Stimulated activated CD8-positive, alpha-beta memory T cell treated with anti-CD3 and anti-CD28 coated beads, Interleukin-7, amount 100 ng/mL, for 1 hour (primary cell): ENCODE measurements at places on chromosomes 11 and 22.

DNA sequence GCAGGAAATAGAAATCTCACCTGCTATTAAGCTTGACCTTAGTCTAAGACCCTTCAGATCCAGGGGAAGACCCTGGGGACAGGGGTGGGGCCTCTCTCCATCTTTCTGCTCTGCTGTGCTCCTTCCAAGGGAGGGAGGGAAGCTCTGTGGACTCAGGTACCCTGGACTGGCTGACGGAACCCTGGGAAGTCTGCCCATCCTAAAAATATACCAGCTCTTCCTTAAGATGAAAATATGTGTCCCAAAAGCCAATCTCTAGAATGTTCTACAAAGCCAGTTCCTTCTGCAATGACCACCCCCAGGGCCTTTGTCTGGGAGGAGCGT is 73.7 kb downstream of the RTL6 start:
- DNase-seq, result no peak

DNA sequence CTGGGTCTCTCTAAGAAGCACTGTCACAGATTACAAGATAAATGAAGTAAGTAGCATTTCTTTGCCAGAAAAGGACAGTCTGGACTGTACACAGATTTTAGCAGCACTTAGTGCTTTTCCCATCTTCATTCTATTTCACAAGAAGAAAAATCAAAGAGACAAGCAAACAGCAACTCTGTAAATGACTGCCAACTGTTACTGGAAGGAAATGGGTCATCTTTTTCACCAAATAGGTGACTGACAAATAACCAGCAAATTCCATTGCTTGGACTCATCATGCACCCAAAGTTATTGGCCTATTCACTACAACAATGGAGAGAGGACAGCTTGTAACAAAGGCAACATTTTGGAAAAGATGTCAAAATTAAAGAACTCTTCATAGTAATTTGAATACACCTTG is 28.9 kb upstream of the CARD18 start:
- no peak for DNase-seq

GRCh38 chr11:71201231-71201630 is 51.1 kb downstream of the SHANK2 start:
- no peak for DNase-seq

- DNase-seq, result no peak
Observed at GRCh38 chr11:101444851-101445250, 139.0 kb downstream of the TRPC6 start.

DNA sequence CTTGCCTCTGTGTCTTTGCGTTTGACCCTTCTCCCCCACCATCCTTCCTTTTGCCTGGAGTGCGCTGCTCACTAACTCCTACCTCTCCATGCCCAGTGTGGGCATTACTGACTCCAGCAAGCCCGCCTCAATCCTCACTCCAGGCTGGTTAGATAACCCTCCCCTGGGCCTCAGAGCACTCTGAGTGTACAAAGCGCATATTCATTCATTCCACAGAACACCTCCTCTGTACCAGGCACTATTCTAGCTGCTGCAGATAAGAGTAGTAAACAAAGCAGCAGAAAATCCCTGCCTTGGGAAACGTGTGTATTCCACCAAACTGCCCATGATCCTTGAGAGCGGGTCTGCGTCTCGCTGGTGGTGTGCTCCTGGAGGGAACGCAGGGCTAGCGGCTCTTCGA is 3.2 kb downstream of the SLC22A8 start:
- no peak for DNase-seq

- no peak for DNase-seq
Observed at GRCh38 chr22:47206164-47206563, 443.7 kb downstream of the TBC1D22A start.

DNA sequence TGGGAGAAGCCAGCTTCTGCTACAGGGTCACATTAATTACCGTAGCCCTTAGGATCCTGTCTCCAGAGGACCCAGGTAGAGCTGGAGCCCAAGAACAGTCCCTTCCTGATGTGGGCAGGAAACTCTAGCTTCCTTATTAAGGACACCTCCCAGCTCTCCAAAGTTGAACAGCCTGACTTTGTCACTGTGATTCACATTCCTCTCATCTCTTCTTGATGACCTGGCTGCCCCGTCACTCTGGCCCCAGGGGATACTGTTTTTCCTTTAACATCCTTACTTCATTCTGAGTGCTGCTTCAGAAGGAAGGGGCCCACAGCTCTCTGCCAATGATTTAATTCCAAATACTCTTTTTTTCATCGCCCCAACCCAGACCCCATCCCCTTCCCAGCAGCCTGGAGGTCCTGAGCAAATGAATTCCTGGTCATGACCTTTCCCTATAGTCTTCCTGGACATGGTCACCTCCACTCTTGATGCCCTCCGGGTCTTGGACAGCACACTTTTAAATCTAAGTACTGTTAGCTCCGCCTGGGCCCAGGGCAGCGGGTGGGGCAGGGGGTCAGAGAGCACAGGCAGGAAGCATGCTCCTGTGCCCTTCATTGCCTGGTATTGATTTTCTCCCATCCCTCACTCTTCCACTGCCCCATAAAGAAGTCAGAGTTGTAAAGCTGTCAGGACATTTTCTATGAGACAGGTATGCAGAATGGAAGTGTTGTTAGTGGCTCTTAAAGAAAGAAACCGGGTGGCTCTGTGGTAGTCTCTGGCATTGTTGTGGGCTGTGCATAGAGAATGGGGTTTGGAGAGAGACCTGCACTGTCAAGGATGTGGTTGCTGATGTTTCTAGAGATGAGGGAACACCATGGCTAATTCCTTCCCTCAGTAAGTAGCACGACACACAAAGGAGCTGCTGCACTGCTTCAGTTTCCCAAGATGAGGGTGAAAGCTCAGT is 22.3 kb upstream of the SPON1 start:
- DNase-seq, result no peak

GRCh38 chr11:10478066-10478465 is 23.0 kb downstream of the AMPD3 start:
- DNase-seq, result no peak

DNA sequence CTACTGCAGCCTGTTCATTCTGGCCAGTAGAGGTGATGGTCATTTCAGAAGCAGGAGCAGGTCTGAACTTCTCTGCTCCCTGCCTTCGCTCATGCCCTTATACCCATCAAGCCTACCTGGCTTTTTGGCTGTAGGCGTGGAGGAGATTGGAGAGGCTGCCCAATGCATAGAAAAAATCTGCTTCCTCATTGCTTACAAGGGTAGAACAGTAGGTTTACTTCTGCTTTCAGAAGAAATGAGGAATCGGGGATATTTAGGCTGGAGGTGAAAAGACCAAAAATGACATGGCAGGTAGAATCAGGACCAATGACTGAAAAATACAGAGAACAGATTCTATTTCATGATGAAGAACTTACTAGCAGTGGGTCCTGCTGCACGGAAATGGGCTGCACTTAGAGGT is 72.9 kb upstream of the YWHAH start:
- DNase-seq, result no peak

- no peak for DNase-seq
Observed at GRCh38 chr11:23959462-23959861, 537.4 kb upstream of the LUZP2 start.

- DNase-seq, result no peak
Observed at GRCh38 chr11:113065330-113065729, 104.1 kb downstream of the NCAM1 start.

DNA sequence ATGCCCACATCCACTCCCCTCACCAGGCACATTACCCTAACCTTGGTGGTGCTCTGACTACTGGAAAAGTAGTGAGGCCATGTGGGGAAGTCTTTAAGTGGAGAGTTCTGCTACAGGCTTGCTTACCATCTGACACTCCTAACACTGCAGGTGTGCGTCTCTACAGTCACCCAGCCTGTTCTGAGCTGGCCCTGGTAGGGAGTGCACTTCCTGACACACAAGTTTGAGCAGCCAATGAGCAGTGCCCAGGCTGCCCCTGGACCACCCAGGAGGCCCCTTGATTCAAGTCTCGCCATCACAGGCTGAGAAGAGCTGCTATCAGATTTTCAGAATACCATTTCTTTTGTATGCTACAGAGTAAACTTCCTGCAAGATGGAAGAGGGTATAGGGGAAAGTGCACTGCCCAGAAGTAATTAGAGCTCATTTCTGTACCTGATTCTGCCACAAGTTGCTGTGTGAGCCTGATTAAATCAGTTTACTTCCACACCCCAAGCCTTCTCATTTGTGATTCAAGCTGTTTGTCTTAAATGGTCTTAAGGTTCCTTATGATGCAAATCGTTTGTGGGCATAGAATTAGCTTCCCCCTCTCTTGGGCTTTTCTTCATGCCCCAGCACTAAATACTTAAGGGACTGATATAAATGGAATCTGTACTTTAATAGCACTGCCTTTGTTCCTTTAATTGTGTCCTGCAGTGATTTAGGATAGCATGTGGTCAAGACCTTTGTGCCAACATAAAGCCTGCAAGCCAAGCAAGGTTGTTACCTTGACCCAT is 22.2 kb downstream of the OPCML start:
- no peak for DNase-seq

GRCh38 chr11:17197431-17197898 is 10.3 kb downstream of the PIK3C2A start:
- no peak for DNase-seq

- DNase-seq, result no peak
Observed at GRCh38 chr11:63933459-63933858, 5.3 kb upstream of the NAA40 start.

GRCh38 chr22:49193348-49193747 is 634.3 kb downstream of the BRD1 start:
- no peak for DNase-seq

DNA sequence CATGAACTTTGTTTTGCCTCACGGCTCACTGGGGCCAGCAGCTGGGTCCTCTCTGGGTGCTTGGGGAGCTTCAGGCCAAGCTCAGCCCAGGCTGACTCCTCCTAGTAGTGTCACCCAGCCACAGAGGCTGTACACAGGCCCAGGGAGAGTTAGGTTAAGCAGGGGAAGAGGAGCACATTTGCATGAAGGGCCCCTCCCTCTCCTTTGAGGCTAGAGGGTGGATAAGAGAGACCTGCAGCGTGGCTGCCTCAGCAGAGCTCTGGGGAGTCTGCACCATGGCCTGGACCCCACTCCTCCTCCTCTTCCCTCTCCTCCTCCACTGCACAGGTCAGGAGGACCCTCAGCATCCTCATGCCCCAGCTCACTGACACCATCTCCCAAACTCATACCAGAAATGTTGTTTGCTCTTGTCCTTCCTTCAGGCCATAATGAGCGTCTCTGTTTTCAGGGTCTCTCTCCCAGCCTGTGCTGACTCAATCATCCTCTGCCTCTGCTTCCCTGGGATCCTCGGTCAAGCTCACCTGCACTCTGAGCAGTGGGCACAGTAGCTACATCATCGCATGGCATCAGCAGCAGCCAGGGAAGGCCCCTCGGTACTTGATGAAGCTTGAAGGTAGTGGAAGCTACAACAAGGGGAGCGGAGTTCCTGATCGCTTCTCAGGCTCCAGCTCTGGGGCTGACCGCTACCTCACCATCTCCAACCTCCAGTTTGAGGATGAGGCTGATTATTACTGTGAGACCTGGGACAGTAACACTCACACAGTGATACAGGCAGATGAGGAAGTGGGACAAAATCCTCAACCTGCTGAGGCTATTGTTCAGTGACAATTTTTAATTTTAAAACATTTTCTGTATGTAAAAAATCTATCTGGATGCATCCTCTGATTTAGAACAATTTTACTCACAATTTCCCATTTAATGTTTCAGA is 82.4 kb upstream of the VPREB1 start:
- no peak for DNase-seq

DNA sequence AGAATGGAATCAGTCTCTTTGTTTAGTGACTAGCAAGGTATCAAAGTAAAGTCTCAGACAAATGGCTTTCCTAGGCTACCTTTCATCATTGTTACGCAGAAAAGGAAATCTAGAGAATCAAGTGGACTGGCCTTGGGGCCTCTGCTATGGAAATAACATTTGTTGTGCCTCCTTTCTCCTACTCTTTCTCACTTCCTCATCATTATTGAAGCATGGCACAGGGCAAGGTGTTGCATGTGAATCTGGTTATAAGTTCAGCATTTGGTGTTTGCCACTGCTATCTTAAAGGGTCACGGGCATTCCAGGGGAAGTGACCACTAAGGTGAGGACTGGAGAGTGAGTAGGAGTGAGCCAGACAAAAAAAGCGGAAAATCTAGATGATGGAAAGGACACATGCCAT is 54.9 kb downstream of the GLYATL1 start:
- no peak for DNase-seq

DNA sequence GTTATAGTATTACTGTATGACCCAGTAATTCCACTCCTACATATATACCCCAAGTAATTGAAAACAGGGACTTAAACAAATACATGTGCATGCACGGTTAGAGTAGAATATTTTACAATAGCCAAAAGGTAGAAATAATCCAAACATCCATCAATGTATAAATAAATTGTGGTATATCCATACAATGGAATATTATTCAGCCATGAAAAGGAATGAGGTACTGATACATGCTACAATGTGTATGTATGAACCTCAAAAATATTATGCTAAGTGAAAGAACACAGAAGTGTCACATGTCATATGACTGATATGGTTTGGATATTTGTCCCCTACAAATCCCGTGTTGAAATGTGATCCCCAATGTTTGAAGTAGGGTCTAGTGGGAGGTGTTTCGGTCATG is 560.8 kb upstream of the LARGE1 start:
- no peak for DNase-seq

GRCh38 chr11:19218786-19219460 is 17.1 kb upstream of the CSRP3 start:
- DNase-seq, result no peak
